ENCODE measurements at places on chromosomes 2 and 18.

DNA sequence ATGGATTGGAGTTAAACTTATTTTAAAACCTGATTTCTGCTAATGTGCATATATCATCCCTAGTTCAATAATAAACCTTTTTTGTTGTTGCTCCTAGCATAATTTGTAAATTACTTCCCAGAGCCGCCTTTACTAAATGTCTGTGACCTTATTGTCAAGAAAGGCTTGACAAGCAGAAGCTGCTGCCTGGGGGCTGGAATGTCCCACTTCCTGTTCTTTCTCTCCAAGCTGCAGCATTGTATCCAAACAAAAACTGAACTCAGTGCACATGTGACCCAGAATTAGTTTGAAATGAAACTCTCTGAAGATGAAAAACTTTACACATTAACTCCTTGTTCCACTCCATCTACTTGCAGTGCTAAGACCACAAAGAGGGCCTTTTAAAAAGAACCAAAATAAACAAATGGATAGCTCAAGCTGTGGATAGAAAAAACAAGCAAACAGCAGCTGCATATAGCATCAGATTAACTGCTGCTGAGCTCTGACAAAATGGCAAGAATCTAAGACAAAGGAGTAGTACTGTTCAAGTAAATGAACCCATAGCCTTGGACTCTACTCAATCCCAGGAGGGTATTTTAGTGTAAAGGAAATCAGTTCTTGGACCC, 99.8 kb upstream of the NEUROD1 start:
- no peak for DNase-seq

- DNase-seq, result peak; percentile 75
Observed at GRCh38 chr2:219277703-219278654, 1.2 kb upstream of the DNAJB2 start.

GRCh38 chr2:120464448-120464931, 118.6 kb downstream of the INHBB start:
- no peak for DNase-seq

DNA sequence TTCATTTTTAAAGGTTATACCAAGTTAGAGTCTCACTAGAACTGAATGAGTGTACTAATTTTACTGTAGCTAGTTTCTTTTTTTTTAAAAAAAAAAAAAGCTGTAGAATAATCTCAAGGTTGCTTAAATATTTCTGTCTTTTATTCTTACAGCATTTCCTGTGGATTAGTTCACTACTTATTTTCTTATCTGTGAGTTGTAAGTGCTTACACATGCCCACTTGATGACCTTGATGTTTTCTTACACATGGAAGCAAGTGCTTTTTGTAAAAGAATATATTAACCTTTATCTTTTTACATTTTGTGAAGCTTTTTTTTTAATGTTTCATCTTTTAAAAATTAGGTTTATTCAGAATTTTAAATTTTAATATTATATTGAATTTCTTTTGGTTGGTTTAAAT, 57.8 kb downstream of the MSH2 start:
- no peak for DNase-seq

GRCh38 chr18:74166386-74166785, 18.1 kb downstream of the TIMM21 start:
- DNase-seq, result no peak

DNA sequence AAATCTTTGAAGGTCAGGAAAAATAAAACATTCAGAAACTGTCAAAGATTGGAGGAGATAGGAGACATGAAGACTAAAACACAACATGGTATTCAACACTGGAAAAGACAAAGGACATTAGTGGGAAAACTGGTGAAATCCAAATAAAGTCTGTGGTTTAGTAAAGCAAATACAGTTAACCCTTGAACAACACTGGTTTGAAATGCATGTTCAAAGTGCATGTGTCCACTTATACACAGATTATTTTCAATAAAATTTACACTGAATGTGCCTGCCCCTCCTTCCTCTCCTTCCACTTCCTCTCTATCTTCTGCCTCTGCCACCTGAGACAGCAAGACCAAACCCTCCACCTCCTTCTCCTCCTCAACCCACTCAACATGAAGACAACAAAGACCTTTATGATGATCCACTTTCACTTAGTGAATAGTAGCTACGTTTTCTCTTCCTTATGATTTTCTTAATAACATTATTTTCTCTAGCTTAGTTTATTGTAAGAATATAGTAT, 14.5 kb downstream of the OLA1 start:
- no peak for DNase-seq

DNA sequence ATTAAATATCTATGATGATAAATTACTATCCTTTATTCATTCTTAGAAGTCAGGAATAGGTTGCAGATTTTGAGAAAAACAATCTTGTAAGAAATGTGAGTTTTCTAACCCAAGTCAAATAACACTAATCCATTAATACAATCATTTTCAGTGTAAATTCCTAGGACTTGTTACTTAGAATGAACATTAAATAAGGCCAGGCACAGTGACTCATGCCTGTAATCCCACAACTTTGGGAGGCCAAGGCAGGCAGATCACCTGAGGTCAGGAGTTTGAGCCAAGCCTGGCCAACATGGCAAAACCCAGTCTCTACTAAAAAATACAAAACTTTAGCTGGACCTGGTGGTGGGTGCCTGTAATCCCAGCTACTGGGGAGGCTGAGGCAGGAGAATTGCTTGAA, 45.8 kb upstream of the CDKL4 start:
- DNase-seq, result no peak

DNA sequence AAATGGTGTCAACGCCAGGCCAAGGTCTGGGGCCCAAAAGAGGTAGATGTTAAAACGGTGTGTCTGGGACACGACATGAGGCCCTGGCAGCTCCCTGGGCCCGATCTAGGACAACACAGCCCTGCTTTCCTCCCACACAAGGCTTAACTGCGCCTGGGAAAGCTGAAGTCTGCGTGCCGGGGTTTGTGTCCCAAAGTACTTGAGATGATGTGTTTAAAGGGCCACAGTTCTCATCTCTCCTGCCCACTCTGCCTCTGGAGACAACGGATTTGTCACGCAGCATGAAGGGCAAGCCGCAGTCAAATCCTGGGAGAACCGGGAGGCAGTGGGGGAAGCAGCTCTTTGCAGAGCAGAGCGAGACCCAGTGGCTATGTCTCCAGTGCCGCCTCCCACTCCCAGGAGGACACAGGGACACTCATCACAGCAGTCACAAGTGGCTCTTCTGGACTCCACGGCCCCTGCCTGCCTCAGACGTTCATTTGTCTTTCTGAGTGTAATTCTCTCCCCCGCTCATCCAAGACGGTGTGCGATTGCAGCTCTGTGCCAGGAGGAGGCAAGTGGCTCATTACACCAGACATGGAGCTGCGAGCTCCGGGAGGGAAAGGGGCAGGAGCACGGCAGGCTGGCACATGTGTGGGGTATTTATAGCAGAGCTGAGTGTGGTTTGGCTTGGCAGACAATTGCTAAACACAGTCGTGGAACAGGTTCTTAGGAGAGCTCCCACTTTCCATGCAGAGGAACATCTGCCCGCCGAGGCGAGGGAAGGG, 57.7 kb upstream of the SEMA4C start:
- no peak for DNase-seq

DNA sequence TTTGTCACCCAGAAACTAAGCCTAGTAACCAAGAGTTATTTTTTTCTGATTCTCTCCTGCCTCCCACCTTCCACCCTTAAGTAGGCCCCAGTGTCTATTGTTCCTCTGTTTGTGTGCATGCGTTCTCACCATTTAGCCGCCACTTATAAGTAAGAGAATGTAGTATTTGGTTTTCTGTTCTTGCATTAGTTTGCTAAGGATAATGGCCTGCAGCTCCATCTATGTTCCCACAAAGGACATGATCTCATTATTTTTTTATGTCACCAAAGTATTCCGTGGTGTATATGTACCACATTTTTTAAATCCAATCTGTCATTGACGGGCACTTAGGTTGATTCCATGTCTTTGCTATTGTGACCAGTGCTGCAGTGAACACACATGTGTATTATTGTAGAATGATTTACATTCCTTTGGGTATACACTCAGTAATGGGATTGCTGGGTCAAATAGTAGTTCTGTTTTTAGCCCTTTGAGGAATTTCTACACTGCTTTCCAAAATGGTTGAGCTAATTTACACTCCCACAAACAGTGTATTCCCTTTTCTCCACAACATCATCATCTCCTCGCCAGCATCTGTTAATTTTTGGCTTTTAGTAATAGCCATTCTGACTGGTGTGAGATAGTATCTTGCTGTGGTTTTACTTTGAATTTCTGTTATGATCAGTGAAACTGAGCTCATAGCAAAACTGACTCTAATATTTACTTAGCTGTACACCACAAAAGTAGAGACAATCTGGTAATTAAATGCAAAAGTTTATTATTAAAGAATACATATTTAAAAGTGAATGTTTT, 660.1 kb upstream of the SLC8A1 start:
- DNase-seq, result no peak

DNA sequence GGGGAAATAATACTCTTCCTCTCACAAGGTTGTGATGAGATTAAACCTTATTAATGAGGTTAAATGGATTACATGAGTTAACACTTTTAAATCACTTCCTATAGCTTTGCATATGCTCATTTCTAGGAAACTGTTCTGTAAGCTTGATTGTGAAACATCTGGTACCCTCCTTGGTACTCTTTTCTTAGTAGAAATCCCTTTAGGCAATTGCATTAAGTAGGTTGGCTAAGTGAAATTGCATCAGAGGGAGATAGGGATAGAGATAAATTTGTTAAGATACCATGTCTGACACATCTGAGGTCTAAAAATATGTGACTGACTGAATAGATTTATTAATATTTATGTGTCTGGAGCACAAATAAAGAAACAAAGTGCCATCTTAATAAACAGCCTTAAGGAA, 275.9 kb upstream of the MAP2 start:
- no peak for DNase-seq
